ENCODE measurements at places on chromosomes 12 and 14.

GRCh38 chr12:94074216-94074979 is 74.0 kb upstream of the PLXNC1 start:
- no peak for DNase-seq

GRCh38 chr12:68865399-68866164 is 57.6 kb downstream of the MDM2 start:
- no peak for DNase-seq

DNA sequence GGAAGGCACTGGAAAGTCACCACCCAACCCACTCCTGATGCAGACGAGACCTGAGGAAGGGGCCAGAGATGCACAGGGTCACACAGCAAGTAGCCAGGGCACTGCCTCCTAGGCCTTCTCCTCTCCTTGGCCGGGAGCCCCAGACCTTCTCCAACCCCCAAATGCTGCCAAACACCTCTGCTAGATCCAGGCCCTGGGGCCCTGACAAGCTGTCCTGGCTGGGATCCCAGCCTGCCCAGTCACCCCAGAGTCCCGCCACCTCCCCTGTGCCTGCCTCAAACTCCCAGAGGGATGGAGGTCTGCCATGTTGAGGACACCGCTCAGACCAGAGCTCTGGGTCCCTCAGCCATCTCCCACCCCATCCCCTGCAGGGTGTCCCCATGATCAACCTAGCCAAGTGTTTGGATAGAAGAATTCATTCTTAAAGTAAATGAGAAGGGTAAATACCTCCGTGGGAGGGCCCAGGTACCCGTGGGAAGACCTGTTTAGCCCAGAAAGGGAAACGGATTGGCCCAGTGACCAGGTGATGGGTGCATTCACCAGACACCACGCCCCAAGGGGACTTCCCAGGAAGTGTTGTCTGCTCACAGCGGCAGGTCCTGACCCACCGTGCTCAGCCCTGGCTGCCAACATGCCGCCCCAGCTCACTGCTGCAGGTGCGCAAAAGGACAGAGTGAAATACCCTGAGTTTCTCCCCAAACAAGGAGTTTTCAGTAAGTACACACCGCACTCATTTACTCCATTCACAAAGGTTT is 4.6 kb upstream of the DIO3 start:
- DNase-seq: no peak

DNA sequence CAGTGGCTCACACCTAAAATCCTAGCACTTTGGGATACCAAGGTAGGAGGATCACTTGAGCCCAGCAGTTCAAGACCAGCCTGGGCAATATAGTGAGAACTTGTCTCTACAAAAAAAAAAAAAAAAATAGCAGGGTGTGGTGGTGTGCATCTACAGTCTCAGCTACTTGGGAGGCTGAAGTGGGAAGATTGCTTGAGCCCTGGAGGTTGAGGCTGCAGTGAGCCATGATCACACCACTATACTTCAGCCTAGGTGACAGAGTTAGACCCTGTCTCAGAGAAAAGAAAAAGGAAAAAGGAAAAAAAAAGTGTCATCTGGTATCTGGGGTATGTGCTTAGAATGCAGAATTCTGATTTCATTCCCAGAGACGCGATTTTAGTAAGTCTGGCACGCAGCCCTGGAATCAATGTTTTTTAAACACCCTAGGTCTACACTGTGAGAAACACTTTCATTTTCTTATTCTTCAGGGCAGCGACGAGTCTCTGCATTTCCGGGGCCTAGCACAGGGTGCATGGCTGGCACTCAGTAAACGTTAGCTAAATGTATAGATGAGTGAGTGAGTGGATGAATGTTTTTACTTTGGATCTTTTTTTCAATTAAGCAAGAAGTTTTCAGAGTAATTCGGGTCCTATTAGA is 243.8 kb upstream of the PWP1 start:
- no peak for DNase-seq

GRCh38 chr12:113315358-113315757 is 19.6 kb downstream of the SLC8B1 start:
- no peak for DNase-seq

- no peak for DNase-seq
These were observed 9.6 kb upstream of the AKAP6 start for GRCh38 chr14:32319368-32320049.

- no peak for DNase-seq
These were observed 241.4 kb downstream of the TMEM117 start for GRCh38 chr12:44077294-44077693.

DNA sequence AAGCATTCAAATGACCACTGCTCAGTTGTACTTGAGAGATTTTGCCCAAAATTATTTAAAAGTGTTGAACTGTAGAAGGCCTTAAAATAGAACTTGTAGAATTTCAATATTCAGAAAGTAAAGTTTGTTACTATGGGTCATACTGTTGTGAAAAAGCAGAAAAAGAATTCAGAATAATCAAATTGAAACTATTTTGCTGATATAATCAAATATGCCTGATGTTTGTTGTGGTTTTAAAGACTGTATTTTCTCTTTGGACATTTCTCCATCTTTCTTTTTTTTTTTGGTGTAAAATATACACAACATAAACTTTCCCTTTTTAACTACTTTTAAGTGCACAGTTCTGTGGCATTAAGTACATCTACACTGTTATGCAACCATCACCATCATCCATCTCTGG is 374.7 kb downstream of the APAF1 start:
- DNase-seq: no peak

Measured in stimulated activated CD4-positive, alpha-beta T cell treated with anti-CD3 and anti-CD28 coated beads, Interleukin-4, amount 100 ng/mL, for 24 hours (primary cell).